Naive thymus-derived CD8-positive, alpha-beta T cell (primary cell): ENCODE measurements at places on chromosomes 12 and 14. TPM values are rescaled to one million over a fixed set of nuclear protein-coding genes. Genes with fewer than 3 reads are reported as not detected.

Gene SLC25A47
- not detected for total RNA-seq

Gene HOXC4
- 0.65 TPM for total RNA-seq

Gene FAM177A1
- total RNA-seq: 36.5 TPM

Gene TAS2R8
- total RNA-seq: not detected

Gene C2CD5
- 43.3 TPM for total RNA-seq

Gene TSPAN9
- 1.2 TPM for total RNA-seq

Gene DNAH10
- 0.65 TPM for total RNA-seq

Gene GALNT8
- 0.86 TPM for total RNA-seq

Gene SERPINA4
- not detected for total RNA-seq

Gene RNASE7
- total RNA-seq: not detected

Gene ESPL1
- total RNA-seq: 0.27 TPM

Gene CCDC177
- not detected for total RNA-seq

Gene PLXNC1
- 8.9 TPM for total RNA-seq

Gene ITGB7
- total RNA-seq: 353 TPM

Gene INHBE
- not detected for total RNA-seq

Gene KLHL33
- total RNA-seq: 0.52 TPM

Gene TOMM20L
- not detected for total RNA-seq

Gene ZC3H14
- 60.5 TPM for total RNA-seq

Gene FAM161B
- total RNA-seq: 5.0 TPM

Gene GPR84
- total RNA-seq: not detected

Gene OTOGL
- total RNA-seq: not detected

Gene LMNTD1
- not detected for total RNA-seq

Gene ACIN1
- 322 TPM for total RNA-seq

Gene INHBC
- total RNA-seq: 0.19 TPM

Gene GDF3
- total RNA-seq: not detected

Gene FAM90A1
- total RNA-seq: not detected

Gene DGKA
- 1,302 TPM for total RNA-seq

Gene RFLNA
- not detected for total RNA-seq

Gene HOXC10
- total RNA-seq: not detected

Gene SCNN1A
- 4.7 TPM for total RNA-seq

Gene OVCH1
- not detected for total RNA-seq

Gene C14orf180
- total RNA-seq: not detected

Gene CLEC14A
- total RNA-seq: not detected

Gene KRT7
- not detected for total RNA-seq

Gene XPOT
- total RNA-seq: 100 TPM

Gene COQ5
- 24.5 TPM for total RNA-seq

Gene HIP1R
- total RNA-seq: 144 TPM

Gene PITPNM2
- total RNA-seq: 36.9 TPM

Gene ZC2HC1C
- 0.70 TPM for total RNA-seq

Gene ADCY4
- 3.8 TPM for total RNA-seq

Gene CDKN3
- 3.2 TPM for total RNA-seq

Gene TSHR
- not detected for total RNA-seq

Gene EML5
- 7.5 TPM for total RNA-seq

Gene PSMA3
- 136 TPM for total RNA-seq

Gene C12orf50
- 0.13 TPM for total RNA-seq

Gene NR1H4
- not detected for total RNA-seq

Gene MMP19
- total RNA-seq: not detected
